ENCODE measurements at places on chromosomes 6 and 20. TPM values are rescaled to one million over a fixed set of nuclear protein-coding genes. Genes with fewer than 3 reads are reported as not detected.

DNA sequence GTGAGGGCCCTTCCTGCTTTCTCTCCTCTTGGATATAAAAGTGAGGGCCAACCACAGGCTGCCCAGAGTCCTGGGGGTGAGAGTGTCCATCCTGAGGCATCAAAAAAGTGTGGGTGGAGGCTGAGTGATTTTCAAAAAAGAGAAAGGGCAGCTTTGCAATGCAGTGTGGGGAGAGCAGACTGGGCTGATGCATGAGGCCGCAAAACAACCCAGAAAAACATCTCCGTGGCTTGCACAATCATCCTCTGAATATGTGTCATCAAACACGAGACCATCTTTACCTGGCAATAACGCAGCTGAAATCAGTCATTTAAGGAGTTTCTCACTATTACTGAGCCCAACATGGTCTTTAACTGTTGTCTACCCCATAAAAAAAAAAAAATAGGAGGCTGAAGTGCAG is 191.2 kb upstream of the SOX4 start:
- DNase-seq = peak; percentile 90

The ZDHHC14 gene
- total RNA-seq = 1.8 TPM

The BMP7 gene
- total RNA-seq = not detected

The CST4 gene
- not detected for total RNA-seq

The MYB gene
- total RNA-seq = 0.36 TPM
